Smooth muscle cell of bladder (primary cell): ENCODE measurements at places on chromosomes 1 and 21. TPM values are rescaled to one million over a fixed set of nuclear protein-coding genes. Genes with fewer than 3 reads are reported as not detected.

Gene CASZ1
- under 0.01 and 0.14 TPM in 2 replicates for total RNA-seq

Gene S100A7A
- total RNA-seq: not detected in 2 replicates

Gene RHBDL2
- 0.37 and 0.71 TPM in 2 replicates for total RNA-seq

Gene HSPG2
- 75.8 and 170 TPM in 2 replicates for total RNA-seq

Gene RAB7B
- 6.4 and 7.0 TPM in 2 replicates for total RNA-seq

Gene RAB25
- not detected in 2 replicates for total RNA-seq

Gene SLC25A34
- total RNA-seq: 0.14 and 0.37 TPM in 2 replicates

Gene PROK1
- total RNA-seq: 0.14 TPM in 1 of 2 replicates, not detected in the other

Gene GALNT2
- 72.5 and 102 TPM in 2 replicates for total RNA-seq

Gene TPTE
- not detected in 2 replicates for total RNA-seq

Gene FCRL2
- not detected in 2 replicates for total RNA-seq

Gene KRTAP19-1
- not detected in 2 replicates for total RNA-seq

Gene VSIG8
- not detected in 2 replicates for total RNA-seq

Gene IQGAP3
- total RNA-seq: 2.3 and 2.5 TPM in 2 replicates

Gene DMRTA2
- 0.09 and 0.14 TPM in 2 replicates for total RNA-seq

Gene ARHGEF19
- total RNA-seq: 3.7 and 5.5 TPM in 2 replicates

Gene NES
- total RNA-seq: 6.1 and 6.7 TPM in 2 replicates

Gene PLPPR4
- total RNA-seq: 0.43 and 0.74 TPM in 2 replicates

Gene XCL2
- total RNA-seq: not detected in 2 replicates

Gene LENEP
- 0.18 and 0.28 TPM in 2 replicates for total RNA-seq

Gene OR2L8
- total RNA-seq: not detected in 2 replicates

Gene OXCT2
- total RNA-seq: 1.7 and 4.1 TPM in 2 replicates

Gene CD48
- total RNA-seq: not detected in 2 replicates

Gene TXNIP
- 46.4 and 229 TPM in 2 replicates for total RNA-seq

Gene SPOCD1
- total RNA-seq: 14.2 and 20.0 TPM in 2 replicates

Gene B3GALT5
- under 0.01 TPM in 1 of 2 replicates, not detected in the other for total RNA-seq

Gene ILDR2
- under 0.01 TPM in 2 replicates for total RNA-seq
